Regular cardiac myocyte (primary cell): ENCODE measurements at places on chromosomes 16 and 17. TPM values are rescaled to one million over a fixed set of nuclear protein-coding genes. Genes with fewer than 3 reads are reported as not detected.

The KRT12 gene
- not detected in 2 replicates for total RNA-seq

The WNK4 gene
- total RNA-seq, result 3.5 and 4.5 TPM in 2 replicates

The TAT gene
- total RNA-seq, result not detected in 2 replicates

The TTYH2 gene
- 0.85 and 1.5 TPM in 2 replicates for total RNA-seq

The ATP6V0A1 gene
- 31.2 and 73.6 TPM in 2 replicates for total RNA-seq

The SLC47A1 gene
- total RNA-seq, result 0.19 and 0.85 TPM in 2 replicates

The FAM171A2 gene
- total RNA-seq, result 1.5 and 4.8 TPM in 2 replicates

The FOXF1 gene
- total RNA-seq, result 0.19 and 0.28 TPM in 2 replicates

The KLHL10 gene
- under 0.01 and 0.28 TPM in 2 replicates for total RNA-seq

The LRRC36 gene
- total RNA-seq, result 0.28 TPM in 1 of 2 replicates, not detected in the other

The XAF1 gene
- 10.0 and 23.4 TPM in 2 replicates for total RNA-seq

The CDH1 gene
- 0.28 and 1.3 TPM in 2 replicates for total RNA-seq

The CYB5B gene
- 56.4 and 79.6 TPM in 2 replicates for total RNA-seq

The HAS3 gene
- total RNA-seq, result 2.7 and 5.6 TPM in 2 replicates

The TP53TG3 gene
- 0.28 TPM in 1 of 2 replicates, not detected in the other for total RNA-seq

The TNFRSF17 gene
- not detected in 2 replicates for total RNA-seq

The G6PC1 gene
- total RNA-seq, result not detected in 2 replicates

The CDR2L gene
- total RNA-seq, result 17.5 and 25.1 TPM in 2 replicates

The SCNN1G gene
- total RNA-seq, result not detected in 2 replicates

The ZFP3 gene
- total RNA-seq, result 1.7 and 2.0 TPM in 2 replicates

The RHBDF1 gene
- 24.8 and 31.4 TPM in 2 replicates for total RNA-seq

The CX3CL1 gene
- 0.19 and 1.4 TPM in 2 replicates for total RNA-seq

The CCL17 gene
- not detected in 2 replicates for total RNA-seq

The TM4SF5 gene
- total RNA-seq, result not detected in 2 replicates

The TMC7 gene
- total RNA-seq, result 0.56 and 0.77 TPM in 2 replicates

The GABARAPL2 gene
- total RNA-seq, result 35.9 and 42.8 TPM in 2 replicates

The RAB34 gene
- total RNA-seq, result 154 and 167 TPM in 2 replicates

The PDILT gene
- total RNA-seq, result not detected in 2 replicates

The CCDC154 gene
- 1.4 TPM in 1 of 2 replicates, not detected in the other for total RNA-seq

The SNAI3 gene
- not detected in 2 replicates for total RNA-seq

The TPSG1 gene
- not detected in 2 replicates for total RNA-seq

The MBTD1 gene
- total RNA-seq, result 5.9 and 9.9 TPM in 2 replicates

The TMEM94 gene
- total RNA-seq, result 19.6 and 34.4 TPM in 2 replicates

The NHLRC4 gene
- total RNA-seq, result 1.5 and 3.4 TPM in 2 replicates

The KRTAP4-9 gene
- total RNA-seq, result not detected in 2 replicates

The SDF2 gene
- 77.2 and 85.3 TPM in 2 replicates for total RNA-seq

The STAT3 gene
- total RNA-seq, result 99.5 and 101 TPM in 2 replicates

The NOTUM gene
- total RNA-seq, result not detected in 2 replicates

The ULK2 gene
- total RNA-seq, result 10.4 and 17.2 TPM in 2 replicates

The MLST8 gene
- 20.3 and 34.1 TPM in 2 replicates for total RNA-seq

The CDRT15 gene
- not detected in 2 replicates for total RNA-seq

The SLC22A31 gene
- total RNA-seq, result 0.85 and 1.2 TPM in 2 replicates

The SLC6A2 gene
- total RNA-seq, result not detected in 2 replicates

The KRT15 gene
- total RNA-seq, result 0.56 and 3.5 TPM in 2 replicates

The KRTAP17-1 gene
- total RNA-seq, result not detected in 2 replicates

The C1QL1 gene
- total RNA-seq, result 0.19 TPM in 1 of 2 replicates, not detected in the other

The CNTNAP1 gene
- total RNA-seq, result 15.0 and 20.6 TPM in 2 replicates

The SPATA22 gene
- 1.5 TPM in 1 of 2 replicates, not detected in the other for total RNA-seq
